ENCODE measurements at places on chromosomes 1 and 21.

- DNase-seq: no peak
Measured at GRCh38 chr1:53462193-53462592, 3.0 kb downstream of the DMRTB1 start.

- DNase-seq: no peak
Measured at GRCh38 chr1:54723985-54724384, 8.3 kb downstream of the TTC4 start.

GRCh38 chr1:109636201-109636952, 16.7 kb downstream of the AMPD2 start:
- no peak for DNase-seq

- DNase-seq: no peak
Measured at GRCh38 chr1:34178072-34178471, 1.4 kb downstream of the C1orf94 start.

- no peak for DNase-seq
Measured at GRCh38 chr1:203305809-203306088, 430 bp downstream of the BTG2 start.

DNA sequence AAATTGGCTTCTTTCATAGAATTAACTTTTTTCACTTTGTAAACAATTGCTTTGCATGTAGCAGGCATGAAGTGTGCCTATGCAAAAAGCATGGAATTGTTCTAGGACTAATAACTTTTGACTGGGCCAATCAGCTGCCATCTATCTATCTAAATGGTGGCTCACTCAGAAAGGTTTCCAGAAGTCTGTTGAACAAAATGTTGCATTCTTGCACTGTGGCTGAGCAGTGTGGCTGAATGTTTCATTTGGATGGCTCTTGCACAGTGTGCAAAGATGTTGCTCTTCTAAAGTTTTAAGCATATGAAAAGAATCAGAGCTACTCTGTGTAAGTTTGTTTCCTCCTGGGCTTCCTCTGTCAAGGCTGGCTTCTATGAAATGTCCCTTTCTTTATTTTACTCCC, 213.5 kb downstream of the KCTD3 start:
- no peak for DNase-seq

DNA sequence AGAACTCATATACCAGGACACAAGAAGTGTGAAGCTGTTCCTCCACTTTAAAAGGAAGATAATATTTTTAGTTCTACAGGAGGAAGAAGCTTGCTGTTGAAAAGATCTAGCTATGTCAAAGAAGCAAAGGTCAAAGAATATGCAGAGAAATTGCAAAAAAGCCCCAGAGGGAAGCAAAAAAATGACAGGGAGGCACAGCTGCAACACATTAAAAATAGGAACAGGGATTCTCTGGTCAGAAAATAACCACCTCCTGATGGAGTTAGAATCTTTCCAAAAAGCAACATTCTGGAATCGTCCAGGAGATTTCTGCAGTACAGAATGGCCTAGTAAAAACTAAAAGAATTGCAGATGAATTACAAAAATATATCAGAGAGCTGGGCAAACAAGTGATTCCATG, 238.9 kb upstream of the PRMT6 start:
- DNase-seq: no peak

DNA sequence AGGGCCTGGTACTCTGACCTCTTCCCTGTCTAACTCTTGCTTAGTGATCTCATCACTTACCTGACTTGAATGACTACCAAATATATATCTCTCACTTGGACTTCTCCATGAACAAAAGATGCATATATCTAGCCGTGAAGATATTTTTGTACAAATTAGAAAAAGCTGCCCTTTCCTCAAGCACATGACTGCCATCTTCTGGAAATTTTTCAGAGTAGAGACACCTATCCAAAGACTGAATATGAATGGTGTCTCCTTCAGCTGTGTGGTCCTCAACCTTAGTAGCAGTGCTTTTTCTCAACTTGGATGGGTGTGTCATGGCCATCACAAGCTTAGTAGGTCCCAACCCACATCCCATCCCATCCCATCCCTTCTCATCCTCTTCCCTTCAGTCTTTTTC, 142.3 kb downstream of the DNM3 start:
- DNase-seq: no peak

DNA sequence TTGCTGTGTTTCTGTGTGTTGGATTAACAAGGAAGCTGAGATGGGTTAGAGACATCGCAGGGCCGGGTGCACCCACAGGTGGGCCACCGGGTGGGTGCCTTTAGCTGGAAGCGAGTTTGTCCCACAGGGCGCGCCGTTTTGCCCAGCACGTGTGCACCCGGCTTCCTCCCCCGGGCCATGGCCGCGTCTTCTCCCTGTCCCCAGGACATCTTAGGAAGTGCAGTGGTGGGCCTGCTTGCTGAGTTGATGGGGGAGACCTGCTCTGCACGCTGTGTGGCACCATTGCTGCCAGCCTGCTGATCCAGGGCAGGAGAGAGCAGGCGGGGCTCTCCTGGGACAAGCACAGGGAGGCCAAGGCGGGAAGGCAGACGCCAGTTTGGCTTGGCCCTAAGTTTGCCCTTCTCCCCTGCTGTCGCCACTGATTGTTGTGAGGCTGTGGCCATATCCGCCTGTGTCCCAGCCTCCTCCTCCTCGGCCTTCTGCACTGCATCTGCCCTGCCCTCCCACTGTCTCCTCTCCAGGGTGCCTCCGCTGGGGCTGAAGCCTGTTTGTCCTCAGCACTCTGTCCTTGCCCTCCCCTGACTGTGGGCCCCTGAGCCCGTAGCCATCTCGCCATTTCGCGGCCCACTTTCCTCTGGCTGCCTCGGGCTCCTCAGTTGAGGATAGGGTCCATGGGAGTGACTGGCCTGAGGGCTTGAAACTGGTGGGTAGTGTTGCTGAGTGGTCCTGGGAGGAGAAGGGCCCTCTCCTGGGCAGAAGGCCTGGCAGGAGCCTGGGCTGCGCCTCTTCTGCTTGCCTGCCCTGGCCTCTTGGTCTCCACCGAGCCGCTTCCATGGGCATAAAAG, 47.6 kb downstream of the PKNOX1 start:
- DNase-seq: no peak

- DNase-seq: no peak
Measured at GRCh38 chr1:197467881-197468280, 199.8 kb downstream of the CRB1 start.

- no peak for DNase-seq
Measured at GRCh38 chr21:27476696-27477095, 509.8 kb upstream of the ADAMTS5 start.

GRCh38 chr1:109350655-109351054, 43.8 kb upstream of the MYBPHL start:
- no peak for DNase-seq

DNA sequence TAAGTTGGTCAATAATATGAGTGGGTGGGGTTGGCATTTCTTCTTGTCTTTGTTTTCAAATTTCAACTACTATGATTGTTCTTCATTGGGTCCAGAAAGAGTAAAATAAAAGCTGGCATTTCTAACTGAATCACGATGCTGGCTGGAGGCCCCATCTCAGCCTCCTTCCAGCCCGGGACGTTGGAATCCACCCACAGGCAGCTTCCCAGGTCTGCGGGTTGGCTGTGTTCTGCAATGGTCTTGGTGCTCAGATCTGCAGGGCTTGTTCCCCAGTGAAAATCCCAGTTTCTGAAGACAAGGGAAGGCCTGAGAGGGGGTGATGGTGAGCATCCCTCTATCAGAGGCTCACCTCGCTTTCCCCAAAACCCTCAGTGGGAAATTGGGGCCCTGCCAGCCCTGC, 54.7 kb upstream of the ARHGEF16 start:
- DNase-seq: no peak

DNA sequence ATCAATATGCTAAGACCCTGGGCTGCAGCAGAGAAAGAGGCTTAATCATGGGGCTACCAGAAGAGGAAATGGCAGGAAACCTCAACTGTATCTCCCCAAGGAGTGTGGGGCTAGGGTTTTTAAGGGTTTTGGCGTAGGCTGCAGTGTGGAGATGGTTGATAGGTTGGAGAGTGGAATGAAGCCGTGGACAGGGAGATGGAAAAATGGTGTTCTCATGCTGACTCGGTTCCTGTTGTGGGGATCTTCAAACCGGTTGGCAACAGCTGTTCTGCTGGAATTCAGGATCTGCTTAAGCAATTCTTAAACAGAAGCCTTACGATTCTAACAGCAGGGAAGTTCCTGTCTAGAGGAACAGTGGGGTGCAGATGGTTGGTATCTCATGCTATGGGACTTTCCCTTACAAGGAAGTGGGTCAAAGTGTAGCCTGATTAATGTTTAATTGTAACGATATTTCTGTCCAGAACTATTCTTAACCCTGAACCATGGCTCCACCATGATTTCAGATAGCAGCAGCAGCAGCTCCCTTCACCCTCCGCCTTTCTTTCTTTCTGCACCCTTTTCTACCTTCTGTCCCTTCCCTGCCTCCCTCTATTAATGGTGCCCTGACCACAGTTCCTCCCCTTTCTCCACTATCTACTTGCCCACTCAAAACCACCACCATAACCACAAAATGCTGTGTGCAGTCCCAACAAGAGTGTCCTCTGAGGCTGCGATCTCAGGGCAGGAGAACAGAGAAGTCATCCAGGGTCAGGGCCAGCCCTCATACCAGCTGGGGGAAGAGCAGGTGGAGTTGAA, 30.8 kb downstream of the RSPH1 start:
- no peak for DNase-seq

GRCh38 chr1:50271968-50272578, 151.2 kb downstream of the DMRTA2 start:
- no peak for DNase-seq

DNA sequence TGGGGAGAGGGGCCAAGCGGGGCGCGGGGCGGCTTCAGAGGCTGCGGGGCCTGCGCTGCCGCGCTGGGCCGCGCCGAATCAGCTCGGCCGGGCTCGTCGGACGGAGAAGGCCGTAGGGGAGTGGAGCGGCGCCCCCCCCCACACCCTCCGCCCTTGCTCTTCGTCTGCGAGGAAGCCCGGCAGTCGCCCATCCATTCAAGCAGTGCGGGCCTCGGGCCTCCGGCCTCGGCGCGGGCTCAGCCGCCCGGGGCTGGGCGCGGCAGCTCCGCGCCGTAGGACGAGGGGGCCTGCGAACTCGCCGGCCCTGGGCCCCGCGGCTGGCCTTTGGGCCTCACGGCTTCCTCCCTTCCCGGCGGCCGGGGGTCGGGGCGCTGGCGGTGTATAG, 564 bp downstream of the CTPS1 start:
- DNase-seq: no peak

- DNase-seq: no peak
Measured at GRCh38 chr1:111182052-111182451, 18.4 kb downstream of the DENND2D start.

DNA sequence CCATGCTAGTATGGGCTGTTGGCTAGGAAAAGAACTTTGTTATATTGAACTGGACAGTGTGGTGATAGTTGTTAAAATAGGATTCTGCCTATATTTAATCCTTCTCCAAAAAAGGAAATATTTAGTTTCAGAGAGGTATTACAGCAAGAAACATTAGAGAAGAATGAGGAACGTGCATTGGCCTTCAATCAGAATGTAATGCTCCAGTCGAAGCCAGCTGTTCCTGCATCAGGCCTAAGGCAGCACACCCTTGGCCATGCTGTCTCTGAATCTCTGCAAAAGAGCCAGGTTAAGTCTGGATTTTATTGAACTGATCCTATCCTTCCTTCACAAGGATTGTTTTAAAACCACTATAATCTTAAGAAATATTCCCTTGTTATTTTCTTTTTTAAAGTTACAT, 35.3 kb upstream of the RALGPS2 start:
- no peak for DNase-seq

DNA sequence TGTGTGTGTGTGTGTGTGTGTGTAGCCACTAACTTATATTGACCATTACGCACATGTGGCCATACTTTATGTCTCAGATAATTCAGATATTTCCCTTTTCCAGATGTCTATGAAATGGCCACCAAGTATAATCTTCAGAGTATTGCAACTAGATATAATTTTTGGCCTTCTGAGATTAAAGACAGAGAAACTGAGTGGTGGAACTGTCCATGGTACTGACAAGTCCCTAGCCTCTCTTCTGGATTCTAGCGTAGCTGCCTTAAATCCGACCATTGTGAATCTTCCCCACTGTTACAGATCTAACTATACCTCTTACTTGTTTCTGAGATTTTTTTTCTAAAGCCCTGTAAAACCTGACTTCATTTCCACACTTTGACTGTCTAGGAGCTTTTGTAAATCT, 100.0 kb upstream of the SERTAD4 start:
- no peak for DNase-seq

DNA sequence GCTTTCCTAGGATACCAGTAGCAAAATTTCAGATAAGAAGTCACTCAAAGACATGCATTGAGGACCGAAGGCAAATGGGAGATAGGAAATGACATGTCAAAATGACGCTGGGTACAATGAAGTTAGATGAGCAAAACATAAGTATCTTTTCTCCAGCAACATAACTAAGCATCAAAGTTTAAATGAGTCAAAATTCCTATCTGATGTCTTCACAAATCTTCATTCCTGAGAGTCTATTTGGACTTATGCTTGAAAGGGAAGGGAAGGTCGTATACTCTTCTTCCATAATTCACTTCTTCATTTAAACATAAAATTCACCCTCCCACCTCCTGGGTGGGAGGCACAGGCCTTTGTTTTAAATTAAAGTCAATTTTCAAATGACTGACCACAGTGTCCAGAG, 4.1 kb upstream of the TMEM81 start:
- no peak for DNase-seq

GRCh38 chr21:35342440-35342839, 293.3 kb upstream of the RUNX1 start:
- DNase-seq: no peak

- no peak for DNase-seq
Measured at GRCh38 chr1:111848852-111849545, 93.3 kb downstream of the DDX20 start.

GRCh38 chr1:29800522-29800956, 564.2 kb downstream of the PTPRU start:
- no peak for DNase-seq

DNA sequence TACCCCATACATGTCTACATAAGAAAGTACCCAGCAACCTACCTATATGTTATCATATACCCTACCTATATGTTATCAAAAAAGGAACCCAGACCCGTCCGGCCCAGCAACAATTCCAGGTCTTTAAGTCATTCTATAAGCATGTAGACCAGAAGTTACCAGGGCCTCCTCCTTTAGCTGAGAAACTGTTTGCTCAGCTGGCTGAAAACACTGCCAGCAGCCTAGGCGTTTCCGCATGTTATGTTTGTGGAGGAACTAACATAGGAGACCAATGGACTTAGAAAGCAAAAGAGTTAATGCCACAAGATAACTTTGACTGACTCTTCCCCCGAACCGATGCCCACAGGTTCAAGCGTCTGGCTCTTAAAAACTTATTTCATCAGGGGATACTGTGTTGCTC, 7.1 kb upstream of the ZNF678 start:
- no peak for DNase-seq
